ENCODE measurements at places on chromosomes 7 and 10. TPM values are rescaled to one million over a fixed set of nuclear protein-coding genes. Genes with fewer than 3 reads are reported as not detected.

PLXDC2 gene
- total RNA-seq, result 54.2 TPM

HACD1 gene
- total RNA-seq, result 79.9 TPM

TCAF2 gene
- total RNA-seq, result 1.6 TPM

NPFFR1 gene
- not detected for total RNA-seq

LRRC18 gene
- not detected for total RNA-seq

PAPOLB gene
- total RNA-seq, result 0.17 TPM

PDSS1 gene
- 5.0 TPM for total RNA-seq

Measured in esophagus muscularis mucosa (tissue), 4 donors.